ENCODE measurements at places on chromosomes 13 and 19. TPM values are rescaled to one million over a fixed set of nuclear protein-coding genes. Genes with fewer than 3 reads are reported as not detected.

DNA sequence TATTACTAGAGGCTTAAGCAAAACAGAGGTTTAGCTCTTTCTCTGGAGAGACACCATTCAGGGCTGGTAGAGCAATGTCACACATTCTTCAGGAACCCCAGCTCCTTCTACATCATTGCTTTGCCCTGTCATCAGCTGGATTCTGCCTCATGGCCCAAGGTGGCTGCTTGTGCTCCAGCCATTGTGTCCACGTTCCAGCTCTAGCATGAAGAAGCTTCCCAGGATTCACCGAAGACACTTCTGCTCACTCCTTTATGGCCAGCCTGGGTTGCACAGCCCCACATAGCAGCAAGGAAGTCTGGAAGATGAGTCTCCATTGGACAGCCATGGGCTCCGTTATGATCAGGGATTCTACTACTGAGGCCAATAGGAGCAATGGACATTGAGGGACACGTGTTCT lies 13.2 kb downstream of the PGLS start:
- no peak overlapping the region for H3K27ac ChIP-seq
- H3K4me1 ChIP-seq = no peaks in the 10 kb centered on the region
- no peak for DNase-seq

GRCh38 chr19:38537071-38537936 lies 80.4 kb downstream of the MAP4K1 start:
- H3K27ac ChIP-seq = no peak overlapping the region
- peaks cover 36% of the 10 kb centered on the region for H3K36me3 ChIP-seq
- DNase-seq = no peak
- H3K27me3 ChIP-seq = no peaks in the 10 kb centered on the region

DNA sequence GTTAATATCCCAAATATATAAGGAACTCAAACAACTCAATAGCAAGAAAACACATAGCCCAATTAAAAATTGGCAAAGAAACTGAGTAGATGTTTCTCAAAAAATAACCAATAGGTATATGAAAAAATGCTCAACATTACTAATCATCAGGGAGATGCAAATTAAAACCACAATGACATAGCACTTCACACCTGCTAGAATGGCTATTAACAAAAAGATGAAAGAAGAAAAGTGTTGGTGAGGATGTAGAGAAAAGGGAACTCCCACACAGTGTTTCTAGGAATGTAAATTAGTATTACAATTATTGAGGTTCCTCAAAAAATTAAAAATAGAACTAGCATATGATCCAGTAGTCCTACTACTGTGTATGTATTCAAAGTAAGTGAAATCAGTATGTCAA lies 1212.8 kb downstream of the DIAPH3 start:
- DNase-seq = no peak
- H3K27ac ChIP-seq = no peak overlapping the region
- H3K36me3 ChIP-seq = peaks cover 26% of the 10 kb centered on the region

DNA sequence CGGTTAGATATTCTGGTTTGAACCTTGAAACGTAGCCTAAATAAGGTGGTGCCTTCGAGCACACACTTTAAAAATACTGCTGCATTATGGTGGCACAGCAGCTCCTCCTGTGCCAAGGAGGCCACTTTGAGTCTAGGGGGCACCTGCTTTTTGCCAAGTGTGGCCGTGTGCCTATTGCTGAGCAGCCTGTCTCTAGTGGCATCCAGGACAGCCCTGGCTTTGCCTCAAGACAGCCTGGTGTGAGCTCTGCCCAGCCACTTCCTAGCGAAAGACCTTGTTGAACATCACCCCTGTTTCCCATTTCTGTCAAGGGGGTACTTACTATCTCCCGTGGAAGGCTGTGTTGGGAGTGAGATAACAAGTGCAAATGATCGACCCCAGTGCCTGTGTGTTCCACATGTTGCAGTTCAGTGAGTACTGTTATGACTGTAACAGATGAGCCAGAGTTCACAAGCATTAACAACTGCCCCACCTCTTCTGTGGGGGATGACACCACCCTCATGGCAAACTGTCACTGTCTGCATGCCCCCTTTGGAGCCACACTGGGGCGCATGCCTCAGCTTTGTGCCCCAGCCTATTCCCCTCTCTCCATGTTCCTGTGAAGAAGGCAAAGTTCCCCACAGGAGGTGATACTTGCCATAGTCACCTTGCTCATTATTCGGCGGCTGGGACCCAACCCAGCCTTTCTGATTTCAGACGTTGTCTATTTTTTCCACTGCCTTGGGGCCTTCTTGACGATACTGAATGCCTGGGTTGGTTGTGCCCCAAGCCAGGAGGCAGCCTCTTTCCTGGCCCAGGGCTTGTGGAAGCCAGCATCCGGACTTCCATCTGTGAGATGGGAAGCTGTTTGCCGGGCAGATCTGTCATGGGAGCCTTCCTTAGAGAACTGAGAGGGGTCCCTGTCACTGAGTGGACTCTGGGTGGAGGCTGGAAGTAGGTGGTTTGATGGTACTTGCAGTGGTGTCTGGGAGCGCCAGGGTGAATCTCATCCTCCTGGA lies 5.4 kb downstream of the GATAD2A start:
- H3K27ac ChIP-seq = no peak overlapping the region
- 0 out of 3 replicates have a peak overlapping the region, but pooled peaks have one; percentile 7 for H3K4me3 ChIP-seq
- H3K36me3 ChIP-seq = peaks cover 18% of the 10 kb centered on the region

DNA sequence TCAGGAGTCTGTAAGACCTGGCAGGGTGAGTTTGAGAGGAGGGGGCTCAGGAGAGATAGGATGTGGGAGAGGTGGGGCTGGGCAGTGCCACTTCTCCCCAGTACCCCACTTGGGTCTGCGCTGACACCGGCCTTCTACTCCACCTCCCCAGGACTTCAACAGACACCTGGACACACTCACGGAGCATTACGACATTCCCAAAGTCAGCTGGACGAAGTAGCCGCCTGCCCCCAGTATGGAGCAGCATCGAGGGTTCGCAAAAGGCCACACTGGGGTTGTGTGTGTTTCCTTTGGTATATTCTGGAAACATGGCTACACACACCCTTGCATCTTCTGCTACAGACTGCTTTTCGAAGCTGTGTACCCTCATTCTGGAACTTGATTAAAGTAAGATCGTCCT lies 5.5 kb downstream of the FAM32A start:
- H3K4me1 ChIP-seq = no peaks in the 10 kb centered on the region
- peaks cover 46% of the 10 kb centered on the region for H3K36me3 ChIP-seq
- H3K27me3 ChIP-seq = no peaks in the 10 kb centered on the region
- DNase-seq = no peak

DNA sequence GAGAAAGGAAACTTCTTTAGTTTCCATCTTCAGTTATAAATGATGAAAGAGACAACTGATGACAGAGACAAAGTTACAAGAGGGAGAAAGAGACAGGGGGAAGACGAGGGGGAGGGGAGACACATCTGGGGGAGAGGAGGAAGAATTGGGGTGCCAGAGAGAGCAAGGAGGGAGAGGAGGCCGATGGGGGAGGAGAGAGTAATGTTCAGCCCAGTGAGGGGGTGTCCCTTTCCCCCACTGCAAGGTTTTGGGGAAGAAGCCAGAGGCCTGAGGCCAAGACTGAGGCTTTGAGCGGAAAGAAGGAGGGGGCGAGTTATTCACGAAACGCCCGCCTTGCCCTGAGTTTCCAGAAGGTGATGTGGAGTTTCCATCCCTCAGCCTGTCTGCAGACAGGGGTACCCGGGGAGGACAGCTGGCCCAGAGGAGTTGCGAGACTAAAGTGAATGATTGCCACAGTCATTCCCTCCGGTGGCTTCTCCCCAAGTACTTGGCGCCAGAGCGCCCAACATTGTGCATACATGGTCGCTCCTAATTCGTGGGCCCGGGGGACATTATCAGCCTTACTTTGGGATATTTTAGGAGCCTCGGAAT lies 558 bp upstream of the PPAN start:
- H3K4me3 ChIP-seq = peak overlapping the region; percentile 90
- no peaks in the 10 kb centered on the region for H3K27me3 ChIP-seq
- no peaks in the 10 kb centered on the region for H3K4me1 ChIP-seq
- peaks cover 39% of the 10 kb centered on the region for H3K36me3 ChIP-seq
- no peak for DNase-seq

DNA sequence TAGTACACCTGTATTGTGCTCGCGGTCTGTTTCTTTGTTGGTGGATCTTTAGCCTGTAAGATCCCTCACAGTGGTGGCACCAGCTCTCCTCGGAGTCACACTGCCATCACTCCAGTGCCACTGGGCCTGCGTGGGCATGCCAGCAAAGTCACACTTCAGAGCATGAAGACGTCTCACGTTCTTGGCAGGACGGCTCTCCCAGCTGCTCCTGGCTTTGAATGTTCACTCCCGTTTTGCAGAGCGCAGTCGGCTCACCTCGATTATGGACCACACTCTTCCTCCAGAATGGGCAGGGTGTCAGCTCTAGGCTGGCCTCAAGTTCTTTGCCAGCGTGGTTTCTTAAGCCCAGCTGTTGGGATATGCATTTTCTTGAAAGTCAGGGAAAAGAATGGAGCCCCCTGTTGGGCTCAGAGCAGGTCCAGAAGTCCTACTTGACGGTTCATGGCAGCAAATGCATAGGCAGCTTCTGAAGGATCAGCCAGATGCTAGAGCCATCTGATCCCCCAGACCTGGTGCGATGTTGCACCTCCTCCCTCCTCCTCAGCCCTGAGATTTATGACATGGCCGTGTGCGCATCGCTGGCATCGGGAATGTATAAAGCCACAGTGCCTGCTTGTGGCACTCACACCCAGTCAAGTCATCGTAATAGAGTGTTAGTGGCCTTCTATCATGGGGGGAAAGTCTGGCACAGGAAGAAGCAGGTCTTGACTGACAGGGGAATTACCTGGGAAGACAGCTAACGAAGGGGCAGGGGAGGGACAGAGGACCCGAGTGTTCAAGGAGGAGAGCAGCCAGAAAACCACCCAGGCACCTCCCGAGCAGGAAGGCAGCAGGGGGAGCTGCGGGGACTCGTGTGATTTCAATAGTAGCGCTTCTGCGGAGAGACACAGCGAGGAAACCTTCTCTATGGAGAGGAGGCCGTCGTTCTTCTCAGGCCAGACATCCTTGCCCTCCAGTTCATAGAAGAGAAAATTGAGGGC lies 40.2 kb upstream of the NPAS1 start:
- H3K4me3 ChIP-seq = peak overlapping the region; percentile 22
- peaks cover 10% of the 10 kb centered on the region for H3K4me1 ChIP-seq
- no peaks in the 10 kb centered on the region for H3K27me3 ChIP-seq

DNA sequence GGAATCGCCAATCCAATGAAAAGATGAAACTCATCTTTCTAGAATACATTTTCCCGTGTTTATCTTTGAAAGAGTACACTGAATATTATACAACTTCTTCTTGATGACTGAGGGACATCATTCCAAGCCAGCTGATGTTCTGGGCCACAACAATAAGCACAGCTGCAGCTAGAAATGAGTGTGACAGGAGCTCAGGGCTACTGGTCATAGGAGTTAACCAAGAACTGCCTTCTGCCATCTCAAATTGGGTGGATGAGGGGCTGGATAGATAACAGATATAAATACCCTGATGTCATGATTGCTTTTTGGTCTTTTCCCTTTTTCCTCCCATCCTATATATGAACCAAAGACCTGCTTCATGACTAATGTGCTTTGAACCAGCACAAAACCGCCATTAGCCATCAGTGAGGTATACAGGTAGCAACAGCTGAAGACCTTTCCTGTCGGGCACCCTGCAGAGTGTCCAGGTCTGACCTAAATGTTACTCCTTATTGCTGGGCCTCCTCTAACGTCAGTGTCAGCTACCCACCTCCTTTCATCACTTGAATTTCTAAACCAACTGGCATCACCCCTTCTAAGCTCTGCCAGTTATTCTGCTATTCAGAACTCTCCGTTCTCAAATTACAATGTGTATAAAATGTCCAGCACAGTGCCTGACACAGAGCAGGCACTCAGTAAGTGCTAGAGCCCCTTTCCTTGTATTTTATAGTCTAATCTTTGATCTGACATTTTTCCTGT lies 178.2 kb downstream of the ENOX1 start:
- H3K27me3 ChIP-seq = no peaks in the 10 kb centered on the region
- H3K36me3 ChIP-seq = peaks cover 6% of the 10 kb centered on the region
- no peak overlapping the region for H3K4me3 ChIP-seq

- H3K36me3 ChIP-seq = no peaks in the 10 kb centered on the region
- H3K4me3 ChIP-seq = no peak overlapping the region
- peak; percentile 76 for DNase-seq
- H3K4me1 ChIP-seq = no peaks in the 10 kb centered on the region
- no peak overlapping the region for H3K27ac ChIP-seq
These were observed 10.6 kb downstream of the REXO1 start for GRCh38 chr19:1837625-1838105.

DNA sequence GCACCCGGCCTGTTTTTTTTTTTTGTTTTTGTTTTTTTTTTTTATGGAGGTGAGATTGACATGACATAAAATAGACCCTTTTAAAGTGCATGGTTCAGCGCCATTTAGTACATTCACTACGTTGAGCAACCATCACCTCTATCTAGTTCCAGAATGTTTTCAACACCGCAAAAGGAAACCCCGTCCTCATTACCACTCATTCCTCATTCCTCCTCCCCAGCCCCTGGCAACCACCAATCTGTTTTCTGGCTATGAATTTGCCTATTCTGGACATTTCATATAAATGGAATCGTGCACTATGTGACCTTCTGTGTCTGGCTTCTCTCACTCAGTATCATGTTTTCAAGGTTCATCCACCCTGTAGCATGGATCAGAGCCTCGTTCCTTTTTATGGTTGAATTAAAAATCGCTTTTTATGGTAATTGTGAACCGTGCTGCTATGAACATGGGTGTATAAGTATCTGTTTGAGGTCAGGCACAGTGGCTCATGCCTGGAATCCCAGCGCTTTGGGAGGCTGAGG lies 9.9 kb upstream of the ADGRE5 start:
- H3K27ac ChIP-seq = no peak overlapping the region
- H3K27me3 ChIP-seq = no peaks in the 10 kb centered on the region
- no peak for DNase-seq
- H3K4me1 ChIP-seq = 0 out of 2 replicates have a peak, but pooled peaks cover 2% of the 10 kb centered on the region

- H3K36me3 ChIP-seq = peaks cover 21% of the 10 kb centered on the region
- no peak overlapping the region for H3K27ac ChIP-seq
- H3K27me3 ChIP-seq = no peaks in the 10 kb centered on the region
These were observed 5.1 kb upstream of the DCUN1D2 start for GRCh38 chr13:113495494-113496210.

DNA sequence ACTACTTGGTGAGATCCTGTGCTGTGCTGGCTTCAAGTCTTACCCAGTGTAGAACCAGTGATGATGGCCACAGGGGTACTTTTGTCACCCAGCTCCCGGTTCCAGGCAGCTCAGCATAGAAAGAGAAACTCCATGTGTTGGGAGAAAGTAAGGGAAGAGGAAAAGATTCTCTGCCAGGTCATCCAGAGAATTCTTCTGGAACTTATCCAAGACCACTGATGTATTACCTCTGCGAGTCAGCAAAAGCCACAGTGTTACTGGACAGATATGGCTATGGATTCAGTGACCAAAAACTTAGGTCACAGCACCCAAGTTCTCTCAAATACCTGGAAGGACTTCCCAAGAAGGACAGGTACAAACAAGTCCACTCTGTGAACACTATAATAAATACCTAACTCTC lies 399.5 kb upstream of the MIR17HG start:
- H3K27me3 ChIP-seq = no peaks in the 10 kb centered on the region
- H3K36me3 ChIP-seq = no peaks in the 10 kb centered on the region
- H3K4me1 ChIP-seq = no peaks in the 10 kb centered on the region
- H3K27ac ChIP-seq = no peak overlapping the region
- H3K4me3 ChIP-seq = no peak overlapping the region
- DNase-seq = no peak

The MIR17HG gene
- total RNA-seq = 38.7 TPM

The C5AR2 gene
- not detected for total RNA-seq

The TRPM4 gene
- 6.9 TPM for total RNA-seq

Measured in H9 (cell line).